ENCODE measurements at places on chromosomes 7 and 10. TPM values are rescaled to one million over a fixed set of nuclear protein-coding genes. Genes with fewer than 3 reads are reported as not detected.

- peak; percentile 79 for DNase-seq
- H3K27ac ChIP-seq: no peak overlapping the region
- no peak overlapping the region for H3K4me3 ChIP-seq
- no peaks in the 10 kb centered on the region for H3K36me3 ChIP-seq
Observed at GRCh38 chr10:90787393-90788198, 70.2 kb downstream of the HTR7 start.

DNA sequence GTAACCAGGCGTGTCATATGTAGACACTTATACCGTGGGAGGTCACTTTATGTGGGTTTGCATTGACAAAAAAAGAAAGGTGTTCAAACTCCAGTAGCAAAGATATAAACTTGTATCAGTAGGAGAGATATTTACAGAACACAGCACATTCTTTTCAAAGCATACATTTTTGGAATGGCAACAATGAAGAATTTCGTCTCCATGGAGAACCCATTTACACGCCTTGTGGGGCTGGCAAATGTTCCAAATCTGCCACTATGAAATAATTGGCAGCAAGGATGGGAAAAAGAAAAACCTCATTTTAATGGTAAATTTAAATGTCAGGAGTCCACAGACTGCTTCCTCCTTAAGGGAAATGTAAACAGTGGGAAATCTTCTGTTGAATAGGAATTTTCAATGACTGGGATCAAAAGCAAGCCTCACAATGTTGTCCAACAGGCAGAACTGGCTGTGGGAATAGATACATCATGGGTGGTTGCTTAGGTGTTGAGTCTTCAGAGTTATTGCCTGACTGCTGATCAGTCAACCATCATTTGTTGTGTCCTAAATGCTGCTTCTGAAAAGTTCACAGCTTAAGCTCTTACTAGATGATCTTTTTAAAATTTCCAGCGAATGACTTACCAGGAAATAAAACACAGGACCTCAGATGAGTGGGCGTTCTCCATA is 256.6 kb upstream of the SEMA3C start:
- H3K36me3 ChIP-seq: no peaks in the 10 kb centered on the region
- no peak for DNase-seq
- H3K27me3 ChIP-seq: no peaks in the 10 kb centered on the region
- peaks cover 3% of the 10 kb centered on the region for H3K4me1 ChIP-seq

CHN2 gene
- 7.5 TPM for total RNA-seq

DNA sequence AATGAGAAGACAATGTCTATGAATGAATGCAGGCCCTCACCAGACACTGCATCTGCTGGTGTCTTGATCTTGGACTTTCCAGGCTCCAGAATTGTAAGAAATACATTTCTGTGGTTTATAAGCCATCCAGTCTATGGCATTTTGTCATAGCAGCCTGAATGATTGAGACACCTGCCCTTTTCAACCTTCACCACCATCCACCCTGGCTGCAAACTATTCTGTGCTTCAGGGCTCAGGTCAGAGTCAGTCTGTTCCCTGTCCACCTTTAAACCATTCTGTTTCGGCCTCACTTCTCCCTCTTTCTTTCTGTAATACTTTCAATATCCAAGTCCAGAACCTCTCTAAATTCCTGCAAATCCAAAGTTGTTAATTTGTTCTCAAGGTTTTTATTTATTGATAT is 15.9 kb upstream of the CDK13 start:
- H3K27me3 ChIP-seq: no peaks in the 10 kb centered on the region
- H3K4me1 ChIP-seq: peaks cover 4% of the 10 kb centered on the region
- H3K27ac ChIP-seq: no peak overlapping the region
- H3K36me3 ChIP-seq: no peaks in the 10 kb centered on the region
- no peak for DNase-seq

GRCh38 chr7:134513169-134513752 is 14.1 kb upstream of the AKR1B10 start:
- H3K4me1 ChIP-seq: no peaks in the 10 kb centered on the region
- H3K4me3 ChIP-seq: no peak overlapping the region
- DNase-seq: peak; percentile 83
- H3K27ac ChIP-seq: no peak overlapping the region
- H3K36me3 ChIP-seq: no peaks in the 10 kb centered on the region

DNA sequence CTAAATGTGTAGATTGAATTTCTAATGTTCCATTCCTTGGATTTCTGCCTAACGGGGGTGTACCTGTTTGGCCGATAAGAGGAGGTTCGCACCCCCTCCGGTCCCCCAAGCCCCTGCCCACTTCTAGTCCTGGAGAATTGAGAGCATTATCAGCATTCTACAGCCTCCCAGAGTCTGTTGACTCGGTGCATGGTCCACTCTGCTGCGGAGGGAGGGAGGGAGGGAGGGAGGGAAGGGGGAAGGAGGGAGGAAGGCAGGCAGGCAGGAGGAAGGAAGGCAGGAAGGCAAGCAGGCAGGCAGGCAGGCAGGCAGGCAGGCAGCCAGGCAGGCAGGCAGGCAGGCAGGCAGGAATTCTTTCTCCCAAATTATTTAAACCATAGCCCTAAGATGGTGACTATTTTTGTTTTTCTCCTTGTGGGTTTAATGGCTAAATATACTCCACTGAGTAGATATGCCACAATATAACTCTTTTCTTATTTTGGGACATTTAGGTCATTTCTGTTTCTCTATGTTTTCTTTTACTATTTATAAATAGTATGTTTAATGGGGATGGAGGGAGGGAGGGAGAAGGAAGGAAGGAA is 69.5 kb upstream of the CHST15 start:
- H3K27ac ChIP-seq: no peak overlapping the region
- no peaks in the 10 kb centered on the region for H3K36me3 ChIP-seq
- H3K4me1 ChIP-seq: peaks cover 18% of the 10 kb centered on the region
- DNase-seq: no peak

DNA sequence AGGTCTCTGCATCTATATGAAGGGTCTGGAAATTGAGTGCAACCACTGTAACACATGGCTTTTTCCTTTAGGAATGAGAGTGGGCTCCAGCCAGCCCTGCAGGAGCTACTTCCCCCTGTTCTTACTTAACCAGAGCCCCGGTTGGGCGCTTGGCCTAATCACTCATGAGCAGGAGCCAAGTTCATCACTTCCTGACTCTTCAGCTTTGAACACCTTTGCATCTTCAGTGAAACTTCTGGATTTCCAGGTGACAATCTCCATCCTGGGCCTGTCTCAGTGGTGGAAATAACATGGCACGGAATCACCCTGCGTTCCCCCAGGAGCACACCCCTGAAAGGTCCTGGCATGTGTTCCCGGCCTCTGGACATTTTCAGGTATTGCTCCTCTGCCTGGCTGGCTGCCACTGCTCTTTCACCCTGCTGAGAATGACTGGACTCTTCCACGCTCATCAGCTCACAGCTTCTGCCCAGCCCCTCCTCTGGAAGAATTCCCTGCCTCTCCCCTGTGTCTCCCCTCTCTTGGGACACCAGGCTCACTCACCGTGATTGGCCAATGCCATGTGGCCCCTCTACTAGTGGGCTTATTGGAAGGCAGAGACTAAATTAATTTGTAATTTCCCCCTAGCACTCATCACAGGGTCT is 229.1 kb upstream of the GRB10 start:
- no peak for DNase-seq
- H3K36me3 ChIP-seq: no peaks in the 10 kb centered on the region
- H3K4me1 ChIP-seq: no peaks in the 10 kb centered on the region
- H3K4me3 ChIP-seq: no peak overlapping the region
- no peak overlapping the region for H3K27ac ChIP-seq

IDI2 gene
- not detected for total RNA-seq

OR2A2 gene
- total RNA-seq: not detected

ANKRD61 gene
- 0.42 TPM for total RNA-seq

ZNF804B gene
- not detected for total RNA-seq

- no peak overlapping the region for H3K4me3 ChIP-seq
- H3K27me3 ChIP-seq: no peaks in the 10 kb centered on the region
- no peak overlapping the region for H3K27ac ChIP-seq
- H3K4me1 ChIP-seq: no peaks in the 10 kb centered on the region
- H3K36me3 ChIP-seq: no peaks in the 10 kb centered on the region
Observed at GRCh38 chr7:123616223-123616622, 14.6 kb downstream of the ASB15 start.

DNA sequence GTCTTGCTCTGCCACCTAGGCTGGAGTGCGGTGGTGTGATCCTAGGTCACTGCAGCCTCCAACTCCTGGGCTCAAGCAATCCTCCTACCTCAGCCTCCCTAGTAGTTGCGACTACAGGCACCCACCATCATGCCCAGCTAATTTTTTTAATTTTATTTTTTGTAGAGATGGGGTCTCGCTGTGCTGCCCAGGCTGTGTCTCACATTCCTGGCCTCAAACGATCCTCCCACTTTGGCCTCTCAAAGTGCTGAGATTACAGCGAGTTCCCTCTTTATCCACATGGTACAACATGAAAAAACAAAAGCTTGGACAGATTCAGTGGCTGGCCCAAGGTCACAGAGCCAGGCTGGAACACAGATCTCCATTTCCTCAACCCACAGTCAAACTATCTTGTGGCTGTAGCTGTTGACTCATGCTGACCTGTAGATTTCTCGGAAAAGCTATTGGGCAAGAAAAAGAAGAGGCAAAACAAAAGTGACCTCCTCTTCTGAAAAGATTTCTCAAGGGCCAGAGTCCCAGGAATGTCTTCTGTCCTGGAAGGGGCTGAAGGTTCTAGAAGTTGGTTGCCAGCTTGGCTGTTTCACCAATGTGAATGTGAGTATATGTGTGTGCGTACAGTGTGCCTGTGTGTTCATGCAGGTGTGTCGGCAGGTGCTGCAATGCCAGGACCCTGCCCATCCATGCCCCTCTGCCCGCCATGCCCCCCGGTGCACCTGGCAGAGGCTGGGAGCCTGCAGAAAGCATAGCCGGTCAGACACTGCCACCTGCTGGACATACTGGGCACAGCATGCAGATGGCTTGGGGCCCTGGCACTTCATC is 28.4 kb downstream of the TMEM130 start:
- H3K27ac ChIP-seq: no peak overlapping the region
- H3K4me1 ChIP-seq: peaks cover 7% of the 10 kb centered on the region
- no peaks in the 10 kb centered on the region for H3K27me3 ChIP-seq
- no peaks in the 10 kb centered on the region for H3K36me3 ChIP-seq

DNA sequence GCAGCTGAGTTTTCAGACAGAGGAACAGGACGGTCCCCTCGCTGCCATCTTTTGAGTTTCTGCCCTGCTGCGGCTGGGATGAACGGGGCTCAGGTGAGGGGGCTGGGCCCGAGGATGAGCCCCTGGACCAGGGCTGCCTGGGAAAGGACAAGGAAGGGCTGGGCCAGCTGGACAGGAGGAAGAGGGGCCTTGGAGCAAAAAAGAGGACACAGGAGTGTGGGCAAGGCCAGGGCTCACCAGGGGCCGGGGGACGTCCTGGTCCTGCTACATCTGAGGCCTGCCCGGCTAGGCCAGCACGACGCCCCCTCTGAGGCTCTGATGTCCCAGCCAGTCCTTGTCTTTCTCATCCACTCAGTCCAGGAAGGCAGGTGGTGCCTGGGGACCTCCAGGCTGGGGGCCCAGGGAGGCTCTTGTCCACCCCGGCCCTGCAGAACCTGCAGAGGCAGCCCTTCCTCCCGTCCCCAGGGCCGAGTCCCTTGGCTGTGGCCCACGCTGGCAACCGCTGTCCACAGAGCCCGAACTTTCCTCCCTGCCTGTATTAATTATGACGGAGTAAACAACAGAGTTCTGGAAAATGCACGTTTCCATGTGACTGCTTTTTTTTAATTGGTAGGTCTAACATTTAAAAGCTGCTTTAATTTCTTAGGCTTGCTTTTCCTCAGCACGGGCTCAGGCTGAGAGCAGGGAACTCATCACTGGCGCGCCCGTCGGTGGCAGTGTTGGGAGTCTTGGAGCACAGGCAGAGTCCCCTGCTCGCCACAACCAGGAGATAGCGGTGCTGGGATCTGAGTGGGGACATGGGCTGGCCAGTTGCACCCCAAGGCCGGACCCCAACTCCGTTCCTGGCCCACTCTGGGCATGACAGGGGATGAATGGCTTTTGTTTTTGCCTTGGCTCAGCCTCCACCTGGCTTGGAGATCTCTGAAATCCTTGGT is 187.7 kb downstream of the ELFN1 start:
- H3K4me1 ChIP-seq: no peaks in the 10 kb centered on the region
- H3K36me3 ChIP-seq: no peaks in the 10 kb centered on the region
- H3K27ac ChIP-seq: no peak overlapping the region
- H3K27me3 ChIP-seq: no peaks in the 10 kb centered on the region
- no peak overlapping the region for H3K4me3 ChIP-seq

ELOVL3 gene
- total RNA-seq: not detected

DNA sequence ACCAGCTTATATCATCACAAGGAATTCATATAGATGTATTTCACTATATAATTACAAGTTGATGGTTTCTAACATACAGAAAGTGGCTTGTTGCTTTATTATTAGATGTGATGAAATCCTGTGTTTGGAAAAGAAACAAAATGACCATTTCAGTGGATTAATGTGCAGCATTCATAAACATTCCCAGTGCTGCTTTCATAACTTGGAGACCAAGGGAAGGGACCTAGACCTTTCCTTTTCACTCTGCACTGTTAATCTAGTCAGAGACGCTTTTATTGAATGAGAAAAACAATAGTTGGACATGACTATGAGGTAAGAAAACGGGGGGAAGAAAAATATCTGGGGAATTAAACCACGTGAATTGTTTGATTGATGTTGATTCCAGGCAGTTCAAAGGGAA is 160.0 kb downstream of the HDAC9 start:
- no peaks in the 10 kb centered on the region for H3K27me3 ChIP-seq
- no peaks in the 10 kb centered on the region for H3K36me3 ChIP-seq
- no peaks in the 10 kb centered on the region for H3K4me1 ChIP-seq
- no peak overlapping the region for H3K4me3 ChIP-seq
- no peak overlapping the region for H3K27ac ChIP-seq

DNA sequence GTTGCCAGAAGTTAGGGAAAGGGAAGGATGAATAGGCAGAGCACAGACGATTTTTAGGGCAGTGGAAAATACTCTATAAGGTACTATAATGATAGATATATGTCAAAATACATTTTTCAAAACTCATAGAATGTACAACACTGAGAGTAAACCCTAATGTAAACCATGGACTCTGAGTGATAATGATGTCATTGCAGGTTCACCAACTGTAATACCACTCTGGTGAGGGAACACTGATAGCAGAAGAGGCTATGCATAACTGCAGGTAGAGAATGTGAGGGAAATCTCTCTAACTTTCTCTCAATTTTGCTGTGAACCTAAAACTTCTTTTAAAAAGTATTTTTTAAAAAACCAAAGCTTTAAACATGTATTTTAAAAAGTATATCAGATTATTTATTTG is 22.1 kb downstream of the POT1 start:
- H3K36me3 ChIP-seq: no peaks in the 10 kb centered on the region
- H3K27ac ChIP-seq: no peak overlapping the region
- no peaks in the 10 kb centered on the region for H3K4me1 ChIP-seq
- no peak for DNase-seq

GRCh38 chr10:97196223-97197029 is 10.7 kb upstream of the SLIT1 start:
- peaks cover 23% of the 10 kb centered on the region for H3K27me3 ChIP-seq
- H3K36me3 ChIP-seq: no peaks in the 10 kb centered on the region
- DNase-seq: peak; percentile 98
- H3K4me3 ChIP-seq: peak overlapping the region; percentile 91

TMUB1 gene
- 37.1 TPM for total RNA-seq

DNA sequence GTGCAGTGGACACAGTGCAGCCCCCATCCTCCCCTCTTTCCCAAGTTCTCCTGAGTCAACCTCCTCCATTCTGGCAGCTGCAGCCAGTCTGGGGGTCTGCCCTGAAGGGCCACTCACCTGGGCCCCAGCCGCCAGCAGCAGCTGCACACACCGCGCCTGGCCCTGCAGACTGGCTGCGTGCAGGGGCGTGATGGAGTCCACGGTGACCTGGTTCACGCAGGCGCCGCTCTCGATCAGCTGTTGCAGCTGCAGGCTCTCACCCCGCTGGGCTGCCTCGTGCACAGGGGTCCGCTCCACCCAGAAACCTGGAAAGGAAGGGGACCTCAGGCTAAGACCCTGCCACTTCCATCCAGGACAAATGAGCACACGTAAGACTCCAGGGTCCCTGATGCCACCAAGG is 13.6 kb downstream of the ASB13 start:
- no peak overlapping the region for H3K4me3 ChIP-seq
- no peaks in the 10 kb centered on the region for H3K27me3 ChIP-seq
- no peak for DNase-seq
- no peaks in the 10 kb centered on the region for H3K36me3 ChIP-seq
- no peak overlapping the region for H3K27ac ChIP-seq

SFTPD gene
- total RNA-seq: 0.70 TPM
